Aorta (tissue), 5 donors: ENCODE measurements at places on chromosomes 3 and 15. TPM values are rescaled to one million over a fixed set of nuclear protein-coding genes. Genes with fewer than 3 reads are reported as not detected.

RARRES1 gene
- 222 TPM for total RNA-seq

GRCh38 chr3:38604246-38604645 lies 45.2 kb downstream of the SCN5A start:
- peak; percentile 38 for DNase-seq

- DNase-seq, result no peak
Measured at GRCh38 chr3:46186471-46187340, 21.4 kb downstream of the CCR1 start.

- DNase-seq, result no peak
Measured at GRCh38 chr3:58398669-58399333, 34.8 kb downstream of the PDHB start.

DNA sequence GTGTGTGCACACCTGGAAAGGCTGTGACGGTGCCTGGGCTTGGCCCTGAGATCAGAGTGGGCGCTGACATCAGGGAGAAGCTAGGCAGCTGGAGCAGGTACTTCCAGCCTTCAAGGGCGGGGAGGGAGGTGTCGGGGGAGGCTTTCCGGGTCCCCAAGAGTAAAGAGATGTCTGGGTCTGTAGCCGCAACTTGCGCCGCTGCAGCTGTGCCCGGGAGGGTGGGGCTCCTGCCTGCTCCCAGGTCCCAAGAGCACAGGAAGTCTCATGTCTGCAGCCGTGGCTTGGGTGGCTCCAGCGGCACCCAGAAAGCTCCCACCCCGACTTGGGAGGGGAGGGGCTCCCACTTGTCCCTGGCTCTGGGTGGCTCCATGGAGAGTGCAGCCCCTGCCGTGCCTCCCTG lies 103.2 kb upstream of the BNIP2 start:
- no peak for DNase-seq

DNA sequence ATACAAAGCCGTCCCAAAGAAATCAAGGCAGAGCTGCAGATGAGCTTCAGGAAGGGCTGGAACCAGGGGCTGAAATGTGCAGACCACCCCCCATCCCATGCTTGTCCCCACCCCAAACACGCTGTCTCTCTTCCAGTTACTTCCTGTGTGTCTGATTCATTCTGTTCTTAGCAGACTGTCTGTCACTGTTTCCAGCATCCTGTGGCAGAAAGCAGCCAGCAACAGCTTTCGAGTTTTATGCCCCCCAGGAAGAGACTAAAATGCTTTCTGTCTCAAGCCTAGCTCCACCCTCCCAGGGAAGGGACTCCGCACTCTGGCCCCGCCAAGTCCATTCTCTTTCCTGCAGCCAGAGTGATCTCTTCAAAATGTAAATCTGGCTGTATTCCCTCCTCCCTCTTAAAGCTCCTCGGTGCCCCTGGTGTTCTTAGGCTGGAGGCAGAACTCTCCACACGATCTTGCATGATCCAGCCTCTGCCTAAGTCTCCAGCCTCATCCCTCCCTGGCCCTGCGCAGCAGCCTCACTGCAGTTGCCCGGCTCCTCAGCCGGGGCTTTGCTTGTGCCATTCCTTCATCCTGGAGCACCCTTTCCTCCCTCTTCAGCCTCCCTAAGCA lies 41.5 kb downstream of the HRH1 start:
- DNase-seq, result no peak

DNA sequence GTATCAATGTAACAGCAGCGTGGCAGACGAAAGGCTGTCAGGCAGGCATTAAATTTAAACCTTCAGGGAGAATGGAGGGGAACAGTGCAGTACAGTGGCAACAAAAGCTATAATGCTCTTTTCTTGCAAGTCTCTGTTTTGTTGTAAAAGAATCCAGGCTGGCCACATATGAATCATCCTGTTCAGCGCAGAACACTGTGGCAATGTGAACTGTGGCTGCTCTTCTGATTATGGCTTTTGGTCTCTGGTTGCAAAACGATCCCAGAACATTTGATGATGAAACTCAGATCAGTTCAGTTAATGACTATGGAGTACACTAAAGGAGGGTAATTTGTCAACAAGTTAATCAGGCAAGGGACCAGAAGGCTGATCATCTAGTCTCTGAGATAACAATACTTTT lies 219.7 kb upstream of the SGO1 start:
- DNase-seq, result no peak

DNA sequence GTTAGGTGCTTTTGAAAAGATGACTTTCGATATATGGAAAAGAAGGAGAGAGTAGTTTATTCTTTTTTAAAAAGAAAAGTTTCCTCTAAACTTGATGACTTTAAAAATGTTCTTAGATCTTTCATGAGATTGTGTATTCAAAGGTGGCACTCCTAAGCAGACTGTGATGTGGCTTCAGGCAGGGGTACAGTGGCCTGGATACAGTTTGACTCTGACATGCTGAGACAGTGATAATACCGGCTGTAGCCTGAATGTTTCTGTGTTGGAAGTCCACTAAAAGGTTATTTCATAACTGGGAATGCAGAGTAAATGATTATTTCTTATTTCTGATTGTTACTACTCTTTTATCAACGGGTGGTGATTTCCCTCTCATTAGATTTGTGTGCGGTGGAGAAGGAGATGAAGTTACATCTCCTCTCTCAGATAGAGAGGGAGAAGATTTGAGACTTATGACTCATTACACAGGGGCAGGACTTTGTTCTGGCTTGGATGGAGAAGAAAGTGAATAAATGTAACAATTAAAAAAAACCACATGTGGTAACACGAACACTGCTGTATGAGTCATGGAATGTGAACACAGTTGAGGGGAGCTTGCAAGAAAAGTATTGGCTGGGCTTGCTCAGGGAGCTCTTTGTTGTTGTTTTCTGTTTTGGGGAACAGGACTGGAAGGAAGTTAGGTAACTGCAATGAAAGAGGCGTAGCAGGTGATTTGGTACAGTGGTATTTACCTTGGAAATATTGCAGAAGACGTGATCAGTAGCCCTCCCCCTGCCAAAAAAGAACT lies 21.6 kb downstream of the SPTSSB start:
- DNase-seq, result no peak

TMEM266 gene
- total RNA-seq, result 0.26 TPM

- DNase-seq, result no peak
Measured at GRCh38 chr3:72273615-72274014, 488.7 kb upstream of the PROK2 start.

FBXL22 gene
- total RNA-seq, result 18.6 TPM

NR1I2 gene
- not detected for total RNA-seq

ADCY5 gene
- 65.5 TPM for total RNA-seq

C3orf52 gene
- 16.8 TPM for total RNA-seq

CD80 gene
- total RNA-seq, result 1.8 TPM

GRCh38 chr15:49877873-49878521 lies 241.0 kb downstream of the ATP8B4 start:
- DNase-seq, result peak; percentile 55

DNA sequence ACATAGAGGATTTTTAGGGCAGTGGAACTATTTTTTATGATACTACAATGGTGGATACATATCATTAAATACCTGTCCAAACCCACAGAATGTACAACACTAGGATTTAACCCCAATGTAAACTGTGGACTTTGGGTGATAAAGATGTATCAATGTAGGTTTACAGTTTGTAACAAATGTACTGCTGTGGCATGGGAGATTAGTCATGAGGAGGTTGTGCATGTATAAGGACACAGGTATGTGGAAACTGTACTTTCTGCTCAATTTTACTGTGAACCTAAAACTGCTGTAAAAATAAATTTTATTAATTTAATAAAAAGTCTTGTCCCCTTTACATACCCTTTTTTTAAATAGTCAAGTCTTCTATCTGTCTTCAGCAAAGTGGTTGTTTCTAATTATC lies 322.5 kb upstream of the EPHA3 start:
- DNase-seq, result no peak

TUSC7 gene
- total RNA-seq, result not detected

GRCh38 chr3:144265542-144266100 lies 294.0 kb downstream of the DIPK2A start:
- no peak for DNase-seq

DNA sequence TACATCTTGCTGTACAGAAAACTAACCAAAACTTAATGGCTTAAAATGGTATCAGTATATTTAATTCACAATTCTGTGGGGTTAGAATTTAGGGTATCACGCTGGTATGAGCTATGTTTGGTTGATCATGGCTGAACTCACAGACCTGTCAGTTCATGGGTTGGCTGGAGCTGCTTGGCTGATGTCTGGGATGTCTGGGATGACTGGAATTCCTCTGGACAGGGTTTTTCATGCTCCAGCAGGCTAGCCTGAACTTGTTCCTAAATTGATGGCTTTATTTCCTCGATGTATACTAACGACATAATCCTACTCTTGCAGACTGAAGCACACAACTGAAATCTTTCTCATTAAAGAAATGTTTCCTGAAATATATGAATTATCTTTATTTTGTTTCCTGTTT lies 338.9 kb upstream of the GBE1 start:
- no peak for DNase-seq

- no peak for DNase-seq
Measured at GRCh38 chr3:146558781-146559180, 14.4 kb upstream of the PLSCR1 start.

DNA sequence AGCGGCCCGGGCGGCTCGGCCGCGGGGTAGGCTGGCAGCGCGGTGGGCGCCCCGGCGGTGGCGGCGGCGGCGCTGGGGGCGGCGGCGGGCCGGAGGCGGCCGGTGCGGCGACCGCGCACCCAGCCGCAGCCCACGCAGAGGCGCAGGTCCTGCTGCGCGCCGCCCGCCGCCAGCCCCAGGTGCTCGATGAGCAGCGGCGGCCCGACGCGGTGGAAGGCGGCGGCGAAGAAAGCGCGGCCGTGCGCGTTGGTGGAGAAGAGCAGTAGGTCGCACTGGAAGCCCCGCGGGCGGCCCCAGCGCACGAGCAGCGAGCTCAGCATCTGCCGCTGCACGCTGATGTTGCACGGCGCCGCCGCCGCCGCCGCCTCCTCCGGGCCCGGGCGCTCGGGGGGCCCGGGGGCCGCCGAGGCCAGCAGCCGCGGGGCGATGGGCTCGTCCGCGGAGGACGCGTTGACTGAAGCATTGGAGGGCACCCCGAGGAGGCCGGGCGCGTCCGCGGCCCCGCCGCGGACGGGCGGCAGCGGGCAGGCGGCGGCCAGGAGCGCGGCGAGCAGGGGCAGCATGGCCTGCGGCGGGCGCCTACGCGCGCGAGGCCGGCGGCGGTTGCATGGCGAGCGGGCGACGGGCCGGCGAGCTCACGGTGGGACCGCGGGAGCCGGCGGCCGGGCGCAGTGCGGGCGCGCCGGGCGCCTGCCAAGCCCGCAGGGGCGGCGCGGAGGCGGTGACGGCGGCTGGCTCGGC lies 452 bp downstream of the TMEM158 start:
- DNase-seq, result peak; percentile 57

GXYLT2 gene
- 20.4 TPM for total RNA-seq
